Retina (tissue), 1 donor: ENCODE measurements at places on chromosomes 1 and 21.

- no peak for DNase-seq
Measured at GRCh38 chr1:230186874-230187273, 119.8 kb downstream of the GALNT2 start.

- no peak for DNase-seq
Measured at GRCh38 chr1:43491061-43491460, 37.3 kb upstream of the HYI start.

DNA sequence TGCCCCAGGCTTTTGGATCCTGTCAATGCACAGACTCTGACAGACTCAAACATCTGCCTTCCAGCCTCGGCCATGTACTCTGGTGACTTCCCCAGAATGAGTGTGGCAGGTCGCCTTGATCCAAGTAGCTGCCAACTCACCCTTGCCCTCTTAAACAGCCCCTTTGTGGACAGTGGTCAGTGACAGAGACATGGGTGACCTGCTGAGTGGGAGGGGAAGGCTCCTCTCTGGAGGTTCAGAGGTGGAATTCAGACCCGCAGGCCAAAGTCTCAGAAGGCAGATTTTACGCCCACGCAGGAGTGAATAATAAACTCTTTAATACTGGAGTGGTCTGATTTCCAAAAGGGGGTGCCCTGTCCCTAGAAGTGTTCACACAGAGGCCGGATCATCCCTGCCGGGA lies 63.5 kb downstream of the TLR5 start:
- no peak for DNase-seq

DNA sequence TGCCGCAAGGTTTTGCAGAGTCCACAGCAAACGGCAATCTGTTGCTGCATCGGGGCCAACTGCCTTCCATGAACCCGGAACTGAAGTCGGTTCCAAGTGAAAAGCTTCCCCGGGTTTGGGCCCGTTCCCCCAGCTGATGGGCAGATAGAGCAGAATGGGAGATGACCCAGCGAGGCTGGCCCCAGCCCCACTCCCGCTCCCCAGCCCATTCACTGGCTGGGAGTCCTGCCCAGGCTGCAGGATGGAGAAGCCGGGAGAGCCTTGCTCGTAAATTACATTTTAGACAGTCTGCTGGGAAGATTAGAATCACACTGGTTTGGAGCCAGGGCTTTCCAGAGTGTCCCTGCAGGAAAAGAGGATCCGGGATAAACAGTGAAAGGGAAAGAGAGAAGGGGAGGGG lies 31.6 kb upstream of the PAX7 start:
- DNase-seq: no peak

- peak; percentile 73 for DNase-seq
Measured at GRCh38 chr1:3066250-3066711, 2.7 kb upstream of the PRDM16 start.

GRCh38 chr1:8856689-8857412 lies 21.6 kb downstream of the ENO1 start:
- DNase-seq: no peak

GRCh38 chr1:232548691-232549090 lies 81.2 kb downstream of the SIPA1L2 start:
- peak; percentile 41 for DNase-seq

DNA sequence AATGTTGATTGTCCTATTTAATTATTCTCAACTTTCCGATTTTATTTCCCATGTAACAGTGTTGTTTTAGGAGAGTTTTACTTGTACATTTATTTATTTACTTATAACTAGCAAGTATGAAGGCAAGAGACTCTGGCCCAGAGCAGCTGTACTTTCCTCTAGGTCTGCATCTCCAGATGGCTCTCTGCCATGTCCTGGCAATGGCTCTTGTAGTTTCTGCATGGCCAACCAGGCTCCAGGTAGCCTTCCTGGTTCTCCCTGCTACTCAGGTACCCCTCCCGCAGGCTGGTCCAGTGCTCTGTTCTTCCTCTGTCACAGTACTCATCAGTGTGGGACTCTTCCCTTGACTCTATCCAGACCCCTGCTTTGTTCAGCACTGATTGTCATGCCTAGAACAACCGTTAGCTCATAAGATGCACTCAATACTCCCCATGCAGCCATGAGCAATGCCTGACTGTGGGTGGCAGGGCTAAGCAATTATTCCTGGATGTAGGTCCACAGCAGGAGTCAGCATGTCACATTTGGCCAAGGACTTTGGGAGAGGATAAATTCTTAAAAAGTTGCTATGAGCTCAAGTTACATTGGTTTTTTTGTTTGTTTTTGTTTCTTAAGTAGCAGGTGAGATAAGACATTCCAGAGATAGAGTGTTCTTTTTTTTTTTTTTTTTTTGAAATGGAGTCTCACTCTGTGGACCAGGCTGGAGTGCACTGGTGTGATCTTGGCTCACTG lies 10.9 kb upstream of the IL20 start:
- DNase-seq: no peak

DNA sequence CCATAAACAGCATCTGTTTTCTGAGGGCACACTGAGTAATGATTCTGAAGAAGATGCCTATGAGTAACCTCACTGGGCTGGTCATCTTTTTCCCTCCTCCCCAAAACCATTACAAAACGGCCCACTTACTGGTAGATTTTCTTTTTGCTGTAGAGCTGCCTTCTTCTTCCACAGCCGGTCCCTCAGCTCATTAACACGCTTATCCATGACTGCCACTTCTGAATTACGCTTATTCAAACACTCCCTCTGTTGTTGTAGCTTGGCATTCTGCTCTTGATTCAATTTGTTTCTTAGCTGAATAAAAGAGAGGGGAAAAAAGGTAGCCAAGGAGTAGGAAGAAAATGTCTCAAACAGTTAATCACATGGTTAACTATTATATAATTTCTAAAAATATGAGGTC lies 43.1 kb downstream of the TP53BP2 start:
- DNase-seq: no peak

DNA sequence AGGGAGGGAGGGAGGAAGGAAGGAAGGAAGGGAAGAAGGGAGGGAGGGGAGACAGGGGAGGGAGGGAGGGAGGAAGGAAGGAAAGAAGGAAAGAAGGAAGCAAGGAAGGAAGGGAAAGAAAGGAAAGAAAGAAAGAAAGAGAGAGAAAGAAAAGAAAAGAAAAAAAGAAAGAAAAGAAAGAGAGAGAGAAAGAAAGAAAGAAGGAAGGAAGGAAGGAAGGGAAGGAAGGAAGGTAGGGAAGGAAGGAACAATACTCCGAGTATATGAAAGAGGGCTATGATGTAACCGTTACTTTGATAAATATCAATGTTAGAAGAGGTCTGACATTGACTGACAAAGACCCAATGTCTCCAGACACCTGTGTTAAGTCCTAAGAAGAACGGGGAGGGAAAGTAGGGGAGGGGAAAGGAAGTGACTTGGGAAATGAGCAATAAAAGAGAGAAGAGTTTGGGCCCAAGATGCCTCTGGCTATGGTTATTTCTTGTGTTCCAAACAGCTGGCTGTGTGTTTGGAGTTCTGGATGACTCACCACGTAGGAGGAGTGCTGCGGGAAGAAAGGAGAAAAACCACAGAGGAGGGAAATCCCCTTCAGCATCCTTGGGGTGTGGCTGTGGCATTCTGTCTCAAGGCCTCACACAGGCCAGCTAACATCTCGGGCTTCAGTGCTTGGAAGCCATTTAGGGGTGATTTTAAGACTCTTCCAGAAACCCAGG lies 37.0 kb upstream of the RXRG start:
- DNase-seq: no peak

DNA sequence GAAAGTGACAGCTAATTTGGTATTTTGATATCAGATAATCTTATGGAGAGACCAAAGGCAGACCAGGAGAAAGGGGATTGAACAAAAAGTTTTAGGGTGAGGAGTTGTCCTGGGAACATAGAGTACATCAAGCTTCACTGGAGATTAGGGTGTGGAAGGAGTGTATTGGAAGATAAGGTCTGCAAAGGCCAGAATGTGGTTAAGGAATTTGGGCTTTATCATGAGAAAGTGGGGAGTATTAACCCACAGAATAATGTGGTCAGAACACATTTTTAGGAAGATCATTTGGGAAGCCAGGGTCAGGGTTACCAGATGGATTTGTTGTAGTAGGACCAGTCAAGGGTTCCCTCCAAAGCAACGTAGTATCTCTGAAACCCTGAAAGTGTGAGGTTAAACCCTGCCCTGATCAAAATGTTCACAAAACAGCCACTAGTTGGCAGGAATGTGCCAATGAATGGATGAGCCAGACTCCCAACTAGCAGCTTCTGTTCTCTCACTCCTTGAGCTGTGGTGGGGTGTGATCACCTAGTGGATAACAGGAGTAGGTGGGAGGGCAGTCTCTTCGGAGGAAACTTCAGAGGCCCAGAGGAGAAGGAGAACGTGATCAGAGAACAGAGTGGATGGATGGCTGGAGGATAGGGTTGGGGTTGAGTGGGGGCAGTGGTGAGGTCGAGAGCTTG lies 35.8 kb downstream of the SLC2A1 start:
- peak; percentile 75 for DNase-seq

DNA sequence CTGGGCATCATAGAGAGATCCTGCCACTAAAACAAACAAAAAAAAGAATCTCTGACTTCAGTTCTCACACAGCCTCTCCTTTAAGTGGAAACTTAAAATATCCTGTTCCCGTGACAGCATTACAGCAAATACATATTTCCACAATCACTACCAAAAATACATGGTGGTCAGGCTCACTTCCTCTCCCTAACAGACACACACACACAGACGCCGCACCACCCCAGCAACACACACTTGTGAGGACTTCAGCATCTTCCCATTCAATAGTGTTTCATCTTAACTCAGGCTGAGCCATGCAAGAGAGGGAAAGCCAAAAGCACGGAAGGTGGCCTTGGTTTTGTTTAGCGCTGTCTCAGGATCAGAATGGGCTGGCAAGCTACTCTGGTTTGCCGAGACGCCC lies 21.9 kb downstream of the KIAA1614 start:
- no peak for DNase-seq

DNA sequence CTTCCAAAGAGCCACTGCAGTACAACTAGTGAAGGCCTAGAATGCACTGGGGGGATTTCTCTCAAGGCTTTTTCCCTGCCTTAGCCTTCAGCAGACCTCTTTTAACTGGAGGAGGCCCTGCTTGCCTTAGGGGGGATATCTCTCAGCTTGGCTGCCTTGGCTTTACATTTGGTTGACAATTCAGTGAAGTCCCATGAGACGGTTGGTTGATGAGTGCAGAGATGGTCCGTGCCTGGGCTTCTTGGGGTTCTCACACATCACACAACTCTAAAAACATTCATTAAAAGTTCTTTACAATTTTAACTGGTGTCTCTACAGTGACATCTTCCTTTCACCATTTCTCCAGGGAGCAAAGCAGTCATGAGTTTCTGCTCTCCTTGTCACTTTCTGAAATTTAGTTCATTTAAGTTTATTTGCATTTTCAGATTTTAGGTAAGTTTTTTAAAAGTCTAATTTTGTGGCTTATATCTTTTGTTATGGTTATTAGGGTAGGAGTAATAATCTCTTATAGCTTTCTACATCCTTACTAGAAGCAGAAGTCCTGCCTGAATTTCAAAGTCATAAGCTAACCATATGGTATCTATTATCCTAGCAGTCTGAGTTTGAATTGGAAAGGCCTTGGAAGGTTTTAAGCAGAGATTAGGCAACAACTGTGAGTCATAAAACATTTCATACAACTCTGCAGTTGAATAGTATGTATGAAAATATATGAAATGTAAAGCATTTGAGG lies 487.6 kb downstream of the DPYD start:
- no peak for DNase-seq

DNA sequence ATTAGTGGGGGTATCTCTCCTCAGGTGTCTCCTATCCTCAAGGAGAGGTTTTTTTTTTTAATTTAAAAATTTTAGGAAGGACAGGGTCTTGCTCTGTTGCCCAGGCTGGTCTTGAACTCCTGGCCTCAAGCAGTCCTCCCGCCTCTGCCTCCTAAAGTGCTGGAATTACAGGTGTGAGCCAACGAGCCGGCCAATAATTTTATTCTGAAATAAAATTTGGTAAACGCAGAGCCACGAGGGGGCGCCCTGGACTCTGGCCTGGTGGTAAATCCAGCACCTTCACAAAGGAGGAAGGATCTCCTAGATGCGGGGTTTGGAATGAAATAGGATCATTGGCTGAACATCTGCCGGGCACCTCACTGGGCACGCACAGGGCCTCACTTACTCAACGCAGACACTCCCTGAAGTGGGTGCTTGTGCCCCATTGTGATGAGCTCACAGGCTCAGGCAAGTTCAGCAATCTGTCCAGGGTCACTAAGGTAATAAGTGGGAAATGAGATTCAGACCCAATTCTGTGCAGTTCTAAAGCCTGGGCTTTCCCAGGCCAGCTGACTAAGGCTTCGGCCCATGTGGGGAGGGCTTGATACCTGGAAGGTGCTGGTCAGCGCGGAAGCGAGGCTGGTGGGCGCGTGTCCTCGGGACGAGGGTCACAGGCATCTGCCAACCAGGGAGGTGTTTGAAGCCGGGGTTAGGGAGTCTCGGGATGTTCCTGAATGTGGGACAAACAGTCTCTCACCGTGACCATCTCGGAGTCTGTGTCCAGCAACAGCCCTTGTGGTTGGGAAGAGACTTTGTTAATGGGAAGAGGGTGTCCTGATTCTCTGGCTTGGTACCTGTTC lies 32.7 kb upstream of the ETV3 start:
- no peak for DNase-seq

GRCh38 chr1:57857809-57858208 lies 433.9 kb upstream of the DAB1 start:
- no peak for DNase-seq

DNA sequence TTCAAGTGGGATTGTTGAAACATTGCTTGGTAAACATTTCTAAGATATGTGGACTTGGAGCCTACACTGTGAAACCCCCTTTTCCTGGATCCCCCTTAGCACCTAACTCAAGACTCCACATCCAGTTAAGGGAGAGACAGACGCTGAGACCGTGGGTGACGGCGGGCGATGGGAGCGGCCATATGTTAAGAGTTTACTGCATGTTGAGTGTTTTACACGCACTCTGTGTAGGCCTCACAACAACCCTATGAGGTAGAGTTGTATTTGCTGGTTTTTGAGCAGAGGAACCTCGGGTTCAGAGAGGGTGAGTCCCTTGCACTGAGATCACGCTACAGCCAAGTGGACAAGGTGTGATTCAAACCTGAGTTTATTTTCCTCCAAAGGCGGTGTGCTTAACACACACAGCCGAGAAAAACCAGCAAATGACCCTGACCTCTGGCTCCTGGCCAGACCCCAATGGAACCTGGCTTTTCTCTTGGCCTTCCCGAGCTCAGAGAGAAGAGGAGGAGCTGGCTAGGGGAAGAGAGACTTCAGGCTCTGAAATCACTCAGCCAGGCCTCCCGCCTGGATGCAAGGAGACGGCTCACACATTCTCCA lies 46.9 kb upstream of the GOLT1A start:
- DNase-seq: no peak

GRCh38 chr1:174875306-174875705 lies 124.4 kb upstream of the CACYBP start:
- no peak for DNase-seq

GRCh38 chr1:36696261-36696940 lies 213.7 kb upstream of the CSF3R start:
- DNase-seq: no peak

- DNase-seq: no peak
Measured at GRCh38 chr21:27423038-27423437, 456.1 kb upstream of the ADAMTS5 start.
